Upper lobe of left lung (tissue), 6 donors: ENCODE measurements at places on chromosomes 6 and 20. TPM values are rescaled to one million over a fixed set of nuclear protein-coding genes. Genes with fewer than 3 reads are reported as not detected.

DNA sequence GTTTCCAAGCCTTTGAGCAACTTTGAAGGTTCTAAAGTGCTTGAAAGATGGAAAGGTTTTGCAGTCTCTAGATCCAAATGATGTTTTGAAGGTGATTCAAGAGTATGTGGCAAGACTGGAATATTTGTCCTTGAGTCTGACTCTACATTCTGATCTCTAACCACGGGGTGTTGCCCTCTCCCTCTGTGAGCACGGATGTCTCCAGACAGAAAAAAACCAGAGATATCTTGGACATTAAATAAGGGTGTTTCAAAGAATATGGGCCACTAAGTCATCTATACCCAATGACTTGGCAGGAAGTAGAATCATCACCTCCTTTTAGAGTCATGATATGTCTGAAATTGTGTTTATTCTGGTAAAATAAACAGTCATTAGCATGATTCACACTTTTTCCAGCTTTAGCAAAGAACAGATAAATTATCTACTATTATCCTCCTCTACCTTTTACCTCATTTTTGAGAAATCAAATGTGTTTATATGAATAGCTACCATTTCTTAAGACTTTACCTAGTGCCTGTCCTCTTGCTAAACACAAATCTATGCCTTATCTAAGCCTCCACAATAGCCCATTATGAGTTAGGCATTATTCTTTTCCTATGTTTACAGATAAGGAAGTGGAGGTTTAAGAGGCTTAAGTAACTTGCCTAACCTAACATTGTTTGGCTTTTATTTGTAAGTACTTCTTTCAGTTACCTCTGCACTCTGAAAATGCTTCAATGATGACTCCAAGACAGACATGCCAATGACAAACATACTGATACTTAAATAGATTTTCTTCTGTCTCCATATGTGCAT lies 384.4 kb downstream of the BMP2 start:
- no peaks in the 10 kb centered on the region for H3K36me3 ChIP-seq
- no peak overlapping the region for H3K4me3 ChIP-seq
- no peaks in the 10 kb centered on the region for H3K4me1 ChIP-seq
- DNase-seq: no peak
- H3K27ac ChIP-seq: no peak overlapping the region
- H3K27me3 ChIP-seq: no peaks in the 10 kb centered on the region

DNA sequence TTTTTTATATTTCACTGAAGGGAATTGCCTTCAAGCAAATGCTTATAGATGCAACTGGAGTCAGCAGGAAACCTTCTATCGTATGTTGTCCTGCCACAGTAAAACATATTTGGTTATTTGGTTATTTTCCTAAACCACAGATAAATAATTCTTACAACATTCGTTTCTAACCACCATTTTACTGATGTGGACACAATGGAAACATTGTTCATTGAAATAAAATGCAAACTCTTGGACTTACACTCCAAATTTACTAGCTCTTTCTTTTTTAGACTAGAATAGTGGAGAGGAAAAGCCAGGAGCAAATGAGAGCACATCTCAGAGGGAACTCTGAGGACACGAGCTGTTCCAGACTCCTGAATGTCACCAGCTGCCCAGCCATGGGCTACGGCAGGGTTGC lies 114.8 kb downstream of the RPS12 start:
- no peak overlapping the region for H3K4me3 ChIP-seq
- no peaks in the 10 kb centered on the region for H3K27me3 ChIP-seq
- DNase-seq: no peak
- H3K4me1 ChIP-seq: no peaks in the 10 kb centered on the region

DNA sequence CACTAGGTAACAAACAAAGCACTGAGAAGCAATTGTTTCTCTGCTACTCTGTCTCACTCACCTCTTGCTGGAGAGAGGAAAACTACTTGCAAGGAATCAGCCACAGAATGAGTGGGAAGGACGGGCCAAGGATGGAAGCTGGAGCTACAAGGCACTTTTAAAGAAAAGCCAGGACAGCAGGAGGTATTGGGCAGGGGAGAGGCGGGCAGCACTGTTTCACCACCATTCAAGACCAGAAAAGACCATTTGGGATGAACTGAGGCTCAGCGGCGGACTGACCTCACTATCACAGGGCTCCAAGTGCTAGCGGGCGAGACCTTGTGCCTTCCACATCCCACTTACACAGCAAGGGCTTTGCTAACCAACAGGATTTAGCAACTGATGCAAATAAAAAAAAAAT lies 137.4 kb downstream of the IPCEF1 start:
- no peaks in the 10 kb centered on the region for H3K36me3 ChIP-seq
- H3K27ac ChIP-seq: no peak overlapping the region
- DNase-seq: no peak
- H3K27me3 ChIP-seq: no peaks in the 10 kb centered on the region

Gene IRF4
- 1.6 TPM for total RNA-seq

- H3K27me3 ChIP-seq: no peaks in the 10 kb centered on the region
- H3K4me3 ChIP-seq: no peak overlapping the region
- no peak for DNase-seq
- H3K4me1 ChIP-seq: no peaks in the 10 kb centered on the region
Measured at GRCh38 chr6:146957181-146958093, 246.8 kb upstream of the STXBP5 start.

Gene EYA4
- 4.2 TPM for total RNA-seq

DNA sequence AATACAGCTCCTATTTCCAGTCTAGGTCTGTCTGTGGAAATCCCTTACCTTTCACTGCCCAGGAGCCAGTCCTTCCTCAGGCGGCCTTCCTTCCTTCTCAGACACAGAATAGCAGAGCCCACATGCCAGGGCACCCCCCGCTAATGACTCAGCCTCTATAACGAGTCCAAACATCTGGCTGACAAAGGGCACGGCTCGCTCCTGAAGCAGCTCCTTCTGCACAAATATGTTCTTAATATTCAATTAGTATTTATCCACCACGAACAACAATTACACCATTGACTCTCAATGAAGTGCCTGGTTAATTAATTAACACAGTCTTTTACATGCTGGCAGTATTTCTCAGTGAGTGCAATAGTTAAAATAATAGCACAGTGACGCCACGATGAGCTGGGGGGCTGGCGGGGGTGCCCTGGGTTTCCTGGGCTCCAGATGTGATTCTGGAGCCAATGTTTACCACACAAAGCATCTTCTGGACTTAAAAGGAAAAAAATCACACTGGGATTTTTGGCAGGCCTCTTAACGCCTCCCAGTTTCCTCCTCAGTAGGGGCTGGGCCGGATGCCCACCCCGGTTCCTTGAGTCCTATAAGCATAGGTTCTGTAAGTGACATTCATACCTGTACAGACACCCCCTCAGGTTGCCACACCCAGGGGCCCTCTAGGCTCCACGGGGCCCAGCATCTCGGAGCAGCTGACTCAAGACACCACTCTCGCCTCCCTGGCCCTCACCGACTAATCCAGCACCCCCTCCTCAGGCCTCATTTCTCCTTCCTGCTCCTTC lies 158.6 kb upstream of the MLN start:
- H3K4me3 ChIP-seq: no peak overlapping the region
- no peak overlapping the region for H3K27ac ChIP-seq
- no peaks in the 10 kb centered on the region for H3K27me3 ChIP-seq
- no peaks in the 10 kb centered on the region for H3K4me1 ChIP-seq
- no peaks in the 10 kb centered on the region for H3K36me3 ChIP-seq

Gene MEI4
- not detected for total RNA-seq

DNA sequence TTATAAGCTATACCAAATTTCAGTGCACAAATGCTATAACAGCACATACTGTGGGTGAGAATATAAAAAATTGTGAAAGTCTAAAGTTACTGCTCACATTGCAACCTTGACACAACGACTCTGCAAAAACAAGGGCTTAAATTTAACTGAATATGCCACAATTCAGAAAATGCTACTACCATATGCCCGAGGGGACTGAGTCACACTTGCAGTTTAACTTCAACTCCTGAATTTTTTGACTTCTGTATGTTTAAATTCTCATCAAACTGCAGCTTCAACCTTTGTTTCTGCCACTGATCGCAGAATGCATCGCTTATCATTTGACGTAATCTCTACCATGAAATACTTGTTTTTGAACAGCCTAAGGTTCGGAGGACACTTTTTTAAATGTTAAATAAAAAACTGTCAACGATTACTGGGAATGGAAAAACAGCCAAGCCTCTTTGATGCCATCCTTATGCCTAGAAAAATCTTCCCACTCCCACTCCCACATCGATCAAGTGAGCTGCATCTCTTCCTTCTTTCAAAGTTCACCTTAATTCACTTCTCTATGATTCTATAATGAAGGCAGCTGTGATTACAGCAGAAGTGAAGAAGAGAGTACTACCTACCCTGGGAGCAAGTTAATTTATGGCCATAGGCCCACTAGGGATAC lies 136.5 kb downstream of the ATXN1 start:
- H3K27ac ChIP-seq: no peak overlapping the region
- no peaks in the 10 kb centered on the region for H3K27me3 ChIP-seq
- H3K4me3 ChIP-seq: no peak overlapping the region
- no peaks in the 10 kb centered on the region for H3K4me1 ChIP-seq

Gene TENT5A
- 16.3 TPM for total RNA-seq

DNA sequence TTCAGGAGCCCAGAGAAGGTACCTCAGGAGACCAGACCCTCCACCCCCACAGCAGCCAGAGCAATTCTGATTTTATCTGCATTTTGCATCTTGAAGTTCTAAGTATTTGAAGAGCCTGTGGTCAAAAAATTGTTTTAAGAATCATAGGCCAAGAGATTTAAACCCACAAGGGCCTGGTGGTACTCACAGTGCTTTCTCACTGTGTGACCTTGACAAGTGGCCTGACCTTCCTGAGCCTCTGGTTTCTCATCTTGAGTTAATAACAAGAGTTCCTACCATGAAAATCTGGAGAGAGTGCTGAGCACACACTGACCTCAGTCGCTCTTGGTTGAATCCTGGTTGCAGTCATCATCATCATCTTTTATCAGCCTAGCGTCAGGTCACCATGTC lies 45.4 kb upstream of the ID1 start:
- no peak overlapping the region for H3K27ac ChIP-seq
- H3K4me3 ChIP-seq: no peak overlapping the region
- DNase-seq: no peak
- H3K4me1 ChIP-seq: peaks cover 16% of the 10 kb centered on the region

Gene LTB
- 1.3 TPM for total RNA-seq

Gene SPATS1
- total RNA-seq: 2.2 TPM

GRCh38 chr6:12567682-12568081 lies 148.9 kb upstream of the PHACTR1 start:
- no peak for DNase-seq
- no peak overlapping the region for H3K27ac ChIP-seq
- H3K27me3 ChIP-seq: no peaks in the 10 kb centered on the region
- no peak overlapping the region for H3K4me3 ChIP-seq

GRCh38 chr6:106508834-106509233 lies 120.5 kb downstream of the RTN4IP1 start:
- H3K4me1 ChIP-seq: peaks cover 17% of the 10 kb centered on the region
- H3K4me3 ChIP-seq: no peak overlapping the region
- no peaks in the 10 kb centered on the region for H3K27me3 ChIP-seq
